Activated CD4-positive, alpha-beta T cell treated with anti-CD3 and anti-CD28 coated beads for 36 hours (primary cell): ENCODE measurements at places on chromosomes 5 and 9. TPM values are rescaled to one million over a fixed set of nuclear protein-coding genes. Genes with fewer than 3 reads are reported as not detected.
A peak's percentile ranks its signal among the peaks of the same experiment; 100 is the strongest.

Gene NEUROG1
- not detected for total RNA-seq

- no peak for DNase-seq
Observed at GRCh38 chr5:132376694-132377641, 7.5 kb downstream of the SLC22A5 start.

- DNase-seq, result no peak
Observed at GRCh38 chr9:113506090-113506589, 42.6 kb downstream of the RGS3 start.

GRCh38 chr9:90726215-90726614 lies 75.4 kb upstream of the SYK start:
- no peak for DNase-seq

GRCh38 chr5:174376726-174377373 lies 331.3 kb downstream of the NSG2 start:
- no peak for DNase-seq

DNA sequence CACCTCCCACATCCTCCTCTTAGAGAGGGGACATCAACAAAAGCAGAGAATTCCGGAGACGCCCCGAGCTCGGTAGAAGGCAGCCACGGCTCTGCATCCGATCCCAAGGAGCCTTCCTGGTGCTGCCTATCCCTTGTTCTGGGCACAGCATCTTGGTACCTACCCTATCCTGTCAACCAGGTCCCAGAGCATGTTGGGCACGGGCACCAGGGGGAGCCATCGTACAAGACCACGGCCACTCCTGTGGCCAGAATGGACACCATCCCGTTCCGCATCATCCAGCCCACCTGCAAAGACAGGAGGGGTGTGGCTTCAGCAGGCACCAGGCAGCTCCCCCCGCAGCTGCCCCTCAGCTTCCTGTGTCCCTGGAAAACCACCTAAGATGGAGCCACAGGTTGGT lies 62.7 kb upstream of the ZNF354A start:
- peak; percentile 62 for DNase-seq

Gene COL15A1
- not detected for total RNA-seq

Gene CDH6
- total RNA-seq, result not detected

DNA sequence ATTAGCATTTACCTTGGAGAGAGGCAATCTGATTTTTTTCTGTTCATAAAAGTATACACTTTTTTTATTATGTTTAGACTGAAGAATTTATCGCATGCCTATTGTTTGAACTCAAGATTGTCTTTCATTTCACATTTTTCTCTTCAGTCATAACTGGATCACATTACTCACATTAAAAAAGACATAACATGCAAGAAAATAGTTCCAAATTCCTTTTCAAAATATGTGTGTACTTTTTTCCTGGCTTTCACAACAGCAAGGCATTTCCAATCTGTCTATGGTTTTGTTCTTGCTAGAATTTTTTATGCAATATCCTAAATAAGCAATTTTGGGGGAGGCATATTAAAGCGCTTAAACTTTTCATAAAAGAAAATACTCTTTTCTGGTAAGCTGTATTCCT lies 21.2 kb downstream of the FTMT start:
- DNase-seq, result no peak

Gene PCDHA7
- not detected for total RNA-seq

GRCh38 chr5:3602785-3603502 lies 7.3 kb downstream of the IRX1 start:
- peak; percentile 52 for DNase-seq

Gene IFNA21
- not detected for total RNA-seq

GRCh38 chr9:7785813-7786212 lies 13.8 kb downstream of the DMAC1 start:
- no peak for DNase-seq

DNA sequence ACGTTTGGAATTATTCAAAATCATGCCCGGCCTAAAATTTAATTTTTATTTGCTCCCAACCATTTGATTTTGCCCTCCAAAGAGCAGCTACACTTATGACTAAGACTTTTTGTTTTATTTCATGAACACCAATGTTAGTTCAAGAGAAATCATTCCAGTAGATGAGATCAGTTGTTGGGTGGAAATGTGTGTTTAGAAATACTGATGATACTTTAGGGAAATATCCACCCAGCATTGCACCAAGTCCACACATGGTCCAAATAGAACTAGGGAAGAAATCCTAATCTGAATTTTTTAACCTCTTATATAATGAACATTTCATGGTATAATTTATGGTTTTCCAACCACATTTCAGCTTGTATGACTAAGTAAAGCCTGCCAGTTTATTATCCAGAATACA lies 28.3 kb upstream of the GOLPH3 start:
- no peak for DNase-seq

Gene CARD9
- 0.98 TPM for total RNA-seq

DNA sequence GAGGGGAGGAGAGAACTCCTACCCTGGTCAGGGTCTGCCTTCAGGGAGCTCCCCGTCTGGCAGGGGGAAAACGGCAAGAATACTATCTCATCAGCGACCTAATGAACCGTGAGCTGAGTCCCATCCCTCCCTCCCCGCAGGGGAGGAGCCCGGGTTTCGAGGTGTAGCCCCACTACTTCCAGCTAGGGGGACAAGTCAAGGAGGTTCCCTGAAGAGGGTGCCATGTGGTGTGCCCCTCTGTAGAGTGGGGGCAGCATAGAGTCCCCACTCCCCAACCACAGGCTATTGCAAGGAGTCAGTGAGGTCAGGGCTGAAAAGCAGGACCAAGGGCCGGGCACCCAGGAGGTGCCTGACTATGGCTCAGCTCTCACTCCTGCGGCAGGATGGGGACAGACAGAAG lies 50.9 kb upstream of the RXRA start:
- DNase-seq, result no peak

DNA sequence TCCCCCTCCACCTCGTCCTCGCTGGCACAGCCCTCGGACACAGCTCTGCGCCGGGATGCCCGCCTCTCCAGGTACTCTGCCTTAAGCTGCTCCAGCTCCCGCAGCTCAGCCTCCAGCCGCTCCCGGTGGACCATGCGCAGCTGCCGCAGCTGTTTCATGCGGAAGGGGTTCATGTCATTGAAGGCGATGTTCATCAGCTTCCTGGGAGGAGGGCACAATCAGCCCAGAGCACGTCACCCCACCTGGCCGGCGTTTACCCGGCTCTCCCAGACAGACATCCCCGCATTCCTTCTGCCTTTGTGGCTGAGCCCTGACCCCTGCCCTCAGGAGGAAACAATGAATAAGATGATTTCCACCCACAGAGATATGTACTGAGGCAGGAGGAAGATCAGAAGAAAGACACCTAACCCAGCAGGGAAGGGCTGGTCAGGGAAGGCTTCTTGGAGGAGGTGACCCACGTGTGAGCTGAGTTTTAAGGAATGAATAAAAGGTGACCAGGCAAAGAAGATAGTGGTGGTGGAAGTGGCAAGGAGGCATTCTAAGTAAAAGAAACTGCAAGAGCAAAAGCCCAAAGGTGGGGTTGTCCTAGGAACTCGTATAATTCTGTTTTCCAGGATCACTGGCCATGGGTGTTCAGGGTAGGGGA lies 7.1 kb upstream of the CORO2A start:
- no peak for DNase-seq

DNA sequence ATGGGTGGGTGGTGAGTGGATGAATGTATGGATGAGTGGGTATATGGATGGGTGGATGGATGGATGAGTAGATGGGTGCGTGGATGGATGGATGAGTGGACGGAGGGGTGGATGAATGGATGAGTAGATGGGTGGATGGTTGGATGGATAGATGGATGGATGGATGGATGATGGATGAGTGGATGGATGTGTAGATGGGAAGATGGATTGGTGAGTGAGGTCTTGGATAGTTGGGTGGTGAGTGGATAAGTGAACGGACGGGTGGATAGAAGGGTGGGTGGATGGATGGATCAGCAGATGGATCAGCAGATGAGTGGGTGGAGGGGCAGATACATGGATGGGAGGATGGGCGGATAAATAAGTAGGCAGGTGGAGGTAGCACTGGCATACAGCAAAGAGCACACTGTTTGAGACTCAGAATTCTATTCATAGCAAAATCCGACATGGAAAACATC lies 163.5 kb downstream of the C9orf50 start:
- DNase-seq, result no peak

- no peak for DNase-seq
Observed at GRCh38 chr9:95441081-95441480, 75.7 kb downstream of the PTCH1 start.

DNA sequence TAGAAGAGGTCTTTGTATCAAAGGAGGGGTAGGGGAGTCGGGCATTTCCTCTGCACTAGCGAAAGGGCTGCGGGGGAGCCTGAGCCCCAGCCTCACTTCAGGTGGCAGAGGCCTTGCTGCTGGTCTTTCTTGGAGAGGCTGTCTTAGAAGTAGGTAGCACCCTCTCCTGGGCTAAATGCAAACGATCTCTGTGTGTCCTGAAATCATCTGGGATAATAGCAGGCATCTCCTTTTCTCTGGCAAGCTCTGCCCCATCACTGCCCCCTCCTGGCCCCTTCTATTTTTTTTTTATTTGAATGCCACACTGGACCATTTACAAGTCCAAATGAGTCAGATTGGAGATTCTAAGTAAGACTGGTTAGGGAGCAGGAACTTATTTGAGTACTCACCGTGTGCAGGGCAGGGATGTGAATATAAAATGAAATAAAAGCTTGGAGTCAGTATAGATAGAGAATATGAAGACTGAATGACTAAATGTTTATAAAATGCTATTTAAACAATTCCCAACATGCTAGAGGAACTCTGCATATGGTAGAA lies 137.1 kb downstream of the FGF1 start:
- DNase-seq, result peak; percentile 51

Gene SLC4A9
- total RNA-seq, result 0.73 TPM

Gene RAB3C
- total RNA-seq, result not detected

DNA sequence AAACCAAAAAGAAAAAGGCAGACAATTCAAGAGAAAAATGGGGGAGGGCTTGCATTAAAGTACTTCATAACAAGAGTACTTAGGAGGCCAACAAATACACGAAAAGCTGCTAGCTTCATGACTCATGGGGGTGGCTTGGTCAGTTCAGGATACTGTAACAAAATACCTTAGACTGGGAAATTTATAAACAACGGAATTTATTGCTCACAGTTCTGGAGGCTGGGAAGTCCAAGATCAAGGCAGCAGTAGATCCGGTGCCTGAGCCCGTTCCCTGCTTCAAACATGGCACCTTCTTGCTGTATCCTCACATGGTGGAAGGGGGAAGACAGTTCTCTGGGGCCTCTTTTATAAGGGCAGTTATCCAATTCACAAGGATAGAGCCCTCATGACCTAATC lies 111.4 kb downstream of the C9orf50 start:
- no peak for DNase-seq

Gene FSTL4
- not detected for total RNA-seq

- DNase-seq, result no peak
Observed at GRCh38 chr9:107875571-107875980, 386.0 kb upstream of the KLF4 start.

Gene PCDHA9
- total RNA-seq, result not detected

Gene C5orf52
- not detected for total RNA-seq

DNA sequence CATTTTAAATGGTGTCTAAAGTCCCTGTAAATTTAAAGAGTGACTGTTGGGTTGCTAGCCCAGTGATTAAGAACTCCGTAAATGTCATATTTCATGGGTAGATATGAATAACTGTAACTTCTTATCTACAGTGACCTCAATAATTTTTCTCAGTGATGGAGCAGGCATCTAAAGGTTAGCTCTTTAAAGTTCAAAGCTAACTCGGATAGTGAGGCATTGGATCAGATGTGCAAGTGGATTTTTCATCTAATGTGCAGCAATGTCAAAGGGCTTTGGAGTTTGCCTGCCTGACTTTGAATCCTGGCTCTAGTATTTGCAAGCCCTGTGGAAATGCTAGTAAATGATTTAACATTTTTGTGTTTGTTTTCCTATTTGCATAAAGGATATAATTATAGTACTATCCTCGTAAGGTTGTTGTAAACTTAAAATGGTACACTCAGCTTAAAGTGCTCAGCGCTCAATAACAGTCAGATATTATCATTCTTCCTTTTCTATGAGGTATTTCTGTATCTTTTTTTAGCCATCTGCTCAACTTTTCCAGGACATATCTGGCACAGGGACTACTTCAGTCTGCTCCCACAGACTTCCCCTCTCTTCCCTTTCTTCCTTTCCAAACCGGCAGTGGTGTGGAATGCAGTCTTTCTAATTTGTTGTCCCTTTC lies 163.7 kb upstream of the ELL2 start:
- DNase-seq, result no peak

Gene ABCA1
- 5.2 TPM for total RNA-seq

- peak; percentile 14 for DNase-seq
Observed at GRCh38 chr5:90135779-90136378, 273.7 kb downstream of the CETN3 start.

- no peak for DNase-seq
Observed at GRCh38 chr9:90641086-90641485, 1.5 kb downstream of the DIRAS2 start.

GRCh38 chr5:170360709-170361108 lies 28.5 kb downstream of the KCNMB1 start:
- DNase-seq, result no peak

- no peak for DNase-seq
Observed at GRCh38 chr9:90801973-90802322, 329 bp downstream of the SYK start.

Gene GLIPR2
- total RNA-seq, result 18.4 TPM

Gene MTX3
- total RNA-seq, result 11.9 TPM
